ENCODE measurements at places on chromosomes 12 and 14.
A peak's percentile ranks its signal among the peaks of the same experiment; 100 is the strongest.

DNA sequence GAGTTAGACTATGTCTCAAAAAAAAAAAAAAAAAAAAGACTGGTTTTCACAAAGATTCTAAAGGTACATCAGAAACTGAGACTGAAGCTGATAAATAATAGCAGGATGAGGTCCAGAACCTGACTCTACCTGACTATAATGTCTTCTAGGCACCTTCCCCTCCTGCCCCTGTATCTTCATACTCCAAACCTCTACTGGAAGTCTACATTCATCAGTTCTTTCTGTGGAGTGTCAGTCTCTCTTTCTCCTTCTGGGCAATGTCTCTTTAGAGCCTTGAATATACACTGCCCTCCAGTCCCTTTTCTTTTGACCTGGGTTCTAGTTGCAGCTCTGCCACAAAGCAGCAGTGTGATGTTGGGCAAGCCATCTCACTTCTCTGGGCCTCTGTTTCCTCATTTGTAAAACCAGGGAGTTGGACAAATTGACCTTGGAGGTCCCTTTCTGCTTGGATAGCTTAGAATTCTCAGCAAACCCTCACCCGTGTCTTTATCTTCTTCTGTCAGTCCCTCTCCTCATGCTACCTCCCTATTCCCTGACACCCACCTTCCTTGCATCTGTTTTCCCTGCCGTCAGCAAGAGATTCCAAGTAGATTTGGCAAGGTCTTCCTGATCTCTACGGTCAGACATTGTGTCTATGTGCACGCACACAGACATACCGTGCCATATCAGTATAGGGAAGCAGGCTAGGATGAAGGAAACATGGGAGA lies 4.3 kb downstream of the NFE2 start:
- DNase-seq: no peak

- DNase-seq: peak; percentile 42
Observed at GRCh38 chr12:97148941-97149559, 242.0 kb downstream of the NEDD1 start.

DNA sequence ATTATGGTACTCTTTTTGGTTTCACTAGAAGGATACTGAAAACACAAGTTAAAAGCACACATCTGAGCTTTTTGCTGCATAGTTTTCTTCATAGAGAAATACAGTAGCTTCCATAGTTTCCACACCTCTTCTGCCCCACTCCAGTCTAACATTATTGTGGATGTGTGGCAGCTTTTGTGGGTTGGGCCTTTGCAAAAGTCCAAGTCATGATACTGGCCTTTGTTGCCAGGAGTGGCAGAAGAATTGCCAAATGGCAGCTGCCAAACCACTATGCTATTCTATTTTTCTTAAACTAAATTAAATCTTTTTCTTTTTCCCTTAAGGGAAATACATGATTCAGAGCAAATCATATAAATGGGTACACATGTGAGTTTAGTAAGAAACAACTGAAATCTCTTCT lies 114.8 kb downstream of the PLEKHA5 start:
- no peak for DNase-seq

DNA sequence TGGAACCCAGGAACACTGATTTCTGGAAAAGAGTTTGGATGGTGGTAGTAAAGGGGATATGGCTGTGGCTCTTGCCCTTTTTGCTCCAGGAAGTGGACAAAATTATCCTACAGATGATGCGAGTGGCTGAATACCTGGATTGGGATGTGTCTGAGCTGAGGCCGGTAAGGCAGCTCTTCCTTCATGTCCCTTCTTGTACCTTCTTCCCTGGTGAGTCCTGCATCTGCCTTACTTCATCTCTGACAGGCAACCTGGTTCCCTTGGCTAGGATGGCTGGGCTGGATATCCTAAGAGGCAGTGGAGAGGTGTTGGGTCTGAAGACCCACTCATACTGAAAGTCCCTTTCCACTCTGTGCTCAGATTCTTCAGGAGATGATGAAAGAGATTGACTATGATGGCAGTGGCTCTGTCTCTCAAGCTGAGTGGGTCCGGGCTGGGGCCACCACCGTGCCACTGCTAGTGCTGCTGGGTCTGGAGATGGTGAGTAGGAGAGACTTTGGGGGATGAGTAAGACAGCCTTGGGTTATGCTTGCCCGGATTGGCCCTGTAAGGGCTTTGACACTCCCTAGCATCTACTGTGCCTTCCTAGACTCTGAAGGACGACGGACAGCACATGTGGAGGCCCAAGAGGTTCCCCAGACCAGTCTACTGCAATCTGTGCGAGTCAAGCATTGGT lies 8.0 kb downstream of the DGKA start:
- no peak for DNase-seq

DNA sequence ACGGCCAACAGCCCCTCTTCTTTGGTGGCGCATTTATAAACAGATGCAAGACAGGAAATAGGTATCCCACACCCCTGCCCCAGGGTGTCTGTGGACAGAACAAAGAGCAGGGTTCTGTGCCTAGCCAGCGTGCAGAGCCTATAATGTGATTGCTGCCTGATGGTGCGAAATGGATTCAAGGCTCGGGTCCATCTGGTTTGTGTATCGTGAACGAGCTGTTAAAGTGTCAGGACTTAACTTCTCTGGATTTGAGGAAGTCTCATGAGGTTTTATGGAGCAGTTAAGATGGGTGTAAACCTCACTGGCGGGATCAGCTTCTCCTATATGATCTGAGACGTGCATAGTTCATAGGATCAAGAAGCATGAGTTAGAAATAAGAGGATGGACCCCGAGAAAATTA lies 388.7 kb upstream of the TBX3 start:
- DNase-seq: no peak

DNA sequence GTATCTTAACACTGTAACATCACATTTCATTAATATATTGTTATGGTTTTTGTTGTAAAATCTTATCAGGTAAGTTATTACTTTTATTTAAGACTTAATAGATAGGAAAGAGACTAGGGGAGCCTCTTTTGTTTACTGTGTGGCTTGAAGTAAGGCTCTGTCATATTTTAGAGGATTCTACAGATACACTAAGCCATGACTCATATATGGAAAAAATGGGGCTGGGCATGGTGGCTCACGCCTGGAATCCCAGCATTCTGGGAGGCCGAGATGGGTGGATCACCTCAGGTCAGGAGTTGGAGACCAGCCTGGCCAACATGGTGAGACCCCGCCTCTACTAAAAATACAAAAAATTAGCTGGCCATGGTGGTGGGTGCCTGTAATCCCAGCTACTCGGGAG lies 23.6 kb upstream of the NPFF start:
- no peak for DNase-seq

- DNase-seq: peak; percentile 59
Observed at GRCh38 chr12:61870658-61871484, 389.3 kb upstream of the USP15 start.

GRCh38 chr12:115850957-115851356 lies 426.5 kb downstream of the MED13L start:
- no peak for DNase-seq

DNA sequence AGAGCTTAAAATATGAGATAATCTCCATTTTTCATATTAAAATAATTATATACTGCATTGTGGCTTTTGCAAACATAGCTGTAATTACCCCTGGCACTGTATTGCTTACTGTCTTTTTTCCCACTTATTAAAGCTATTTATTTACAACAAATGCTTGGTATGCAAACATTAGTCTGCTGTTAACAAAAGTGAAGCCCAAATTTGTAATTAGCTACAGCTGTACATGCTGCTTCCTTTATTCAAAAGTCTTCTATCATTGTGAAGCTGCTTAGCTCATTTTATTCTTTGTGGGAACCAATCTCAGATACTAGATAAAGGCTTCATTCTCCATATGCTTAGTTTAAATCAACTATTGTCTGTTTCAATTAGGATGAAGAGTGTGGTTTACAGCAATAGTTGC lies 425.8 kb upstream of the FOXG1 start:
- no peak for DNase-seq

DNA sequence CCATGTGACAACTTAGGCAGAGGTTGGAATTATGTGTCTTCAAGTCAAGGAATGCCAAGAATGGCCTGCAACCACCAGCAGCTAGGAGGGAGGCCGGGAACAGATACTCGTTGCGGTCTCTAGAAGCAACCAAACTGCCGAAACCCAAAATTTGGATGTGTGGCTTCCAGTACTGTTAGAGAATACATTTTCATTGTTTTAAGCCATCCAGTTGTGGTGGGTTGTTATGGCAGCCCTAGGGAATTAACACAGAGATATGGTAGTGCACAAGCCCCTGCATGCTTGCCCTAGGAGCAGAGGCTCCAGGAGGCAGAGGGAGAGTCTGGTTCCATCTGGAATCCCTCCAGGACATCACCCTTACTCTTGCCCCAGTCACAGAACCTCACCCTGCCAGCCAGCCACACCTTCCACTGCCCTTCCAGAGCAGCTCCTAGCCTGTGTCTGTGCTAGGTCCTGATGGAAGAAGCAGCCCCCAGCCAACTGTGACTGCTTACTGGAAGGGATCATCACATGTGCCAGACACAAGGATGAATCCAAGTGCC lies 19.5 kb downstream of the PITPNM2 start:
- DNase-seq: no peak

GRCh38 chr14:94330432-94330831 lies 7.3 kb upstream of the SERPINA6 start:
- DNase-seq: no peak

- peak; percentile 73 for DNase-seq
Observed at GRCh38 chr12:67647799-67648520, 585 bp upstream of the DYRK2 start.

DNA sequence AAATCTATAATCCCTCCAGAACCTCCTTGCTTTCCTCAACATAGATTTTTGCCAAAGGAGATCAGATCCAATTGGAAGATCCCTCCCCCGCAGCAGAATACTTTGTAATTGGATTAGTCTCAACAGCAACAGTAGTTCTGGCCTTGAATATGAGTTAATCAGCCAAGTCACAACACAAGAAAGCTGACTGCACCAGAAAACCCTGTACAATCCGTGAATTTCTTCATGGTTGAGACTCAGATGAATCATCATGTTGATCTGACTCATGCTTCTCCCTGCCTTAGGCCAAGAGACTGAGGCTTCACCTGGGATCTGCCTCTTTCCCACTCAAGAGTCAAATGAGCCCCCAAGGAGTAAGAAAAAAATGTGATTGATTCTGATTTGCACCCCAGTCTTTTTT lies 3.0 kb upstream of the METTL17 start:
- DNase-seq: no peak

GRCh38 chr14:61934385-61934784 lies 172.2 kb downstream of the SNAPC1 start:
- DNase-seq: no peak

GRCh38 chr14:85536833-85537190 lies 6.9 kb downstream of the FLRT2 start:
- DNase-seq: no peak

GRCh38 chr14:49863487-49864281 lies 11.1 kb upstream of the NEMF start:
- DNase-seq: peak; percentile 80

DNA sequence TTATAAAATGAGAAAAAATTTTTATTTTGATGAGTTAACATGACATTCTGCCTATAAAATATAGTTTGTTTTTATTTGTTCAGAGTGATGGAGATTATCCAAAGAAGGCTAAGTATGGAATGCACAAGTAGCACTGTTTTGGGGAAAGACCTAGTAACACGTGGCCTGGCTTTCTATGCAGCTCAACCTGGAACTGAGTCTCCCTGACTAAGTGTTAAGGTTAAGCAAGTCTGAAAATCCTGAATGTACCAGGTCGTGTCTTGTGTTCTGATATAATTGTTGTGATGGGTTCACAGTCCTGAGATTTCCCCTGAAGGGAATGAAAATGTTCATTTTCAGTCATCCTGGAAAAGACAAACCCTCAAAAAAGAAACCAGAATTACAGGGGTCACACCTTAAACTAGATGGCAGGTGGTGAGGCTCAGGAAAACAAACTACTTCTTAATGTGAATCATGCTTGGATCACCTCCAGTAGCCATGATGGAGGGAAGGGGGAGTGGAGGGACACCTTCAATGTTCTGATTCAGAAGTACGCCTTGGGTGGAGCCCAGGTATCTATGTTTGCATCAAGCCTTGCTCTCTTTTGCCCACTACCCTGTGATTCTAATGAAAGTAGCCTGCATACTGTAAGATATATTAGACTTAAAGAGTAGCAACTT lies 236.8 kb downstream of the ALX1 start:
- DNase-seq: no peak

- DNase-seq: no peak
Observed at GRCh38 chr14:79585845-79586244, 625.5 kb downstream of the DIO2 start.

DNA sequence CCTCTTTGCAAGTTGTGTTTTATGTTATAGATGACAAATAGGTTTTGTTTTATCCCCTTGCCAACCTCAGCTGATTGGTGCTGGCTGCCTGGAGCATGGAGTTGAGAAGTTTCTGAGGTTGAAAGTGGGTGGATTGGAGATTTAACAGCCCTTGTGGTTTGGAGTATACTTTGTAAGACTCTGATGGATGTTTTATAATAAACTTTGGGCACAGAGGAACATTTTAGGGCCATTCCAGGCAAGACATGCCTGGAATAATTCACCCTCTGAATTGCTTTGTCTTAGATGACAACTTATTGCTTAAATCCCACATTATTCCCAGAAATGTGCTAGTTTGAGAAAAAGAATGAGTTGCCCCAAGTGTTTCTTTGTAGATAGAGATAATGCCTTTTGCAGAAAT lies 158.9 kb downstream of the SLC5A8 start:
- DNase-seq: no peak
